H54 (cell line): ENCODE measurements at places on chromosomes 2 and 18.

GRCh38 chr2:29518010-29518409, 402.8 kb downstream of the CLIP4 start:
- no peak for DNase-seq

DNA sequence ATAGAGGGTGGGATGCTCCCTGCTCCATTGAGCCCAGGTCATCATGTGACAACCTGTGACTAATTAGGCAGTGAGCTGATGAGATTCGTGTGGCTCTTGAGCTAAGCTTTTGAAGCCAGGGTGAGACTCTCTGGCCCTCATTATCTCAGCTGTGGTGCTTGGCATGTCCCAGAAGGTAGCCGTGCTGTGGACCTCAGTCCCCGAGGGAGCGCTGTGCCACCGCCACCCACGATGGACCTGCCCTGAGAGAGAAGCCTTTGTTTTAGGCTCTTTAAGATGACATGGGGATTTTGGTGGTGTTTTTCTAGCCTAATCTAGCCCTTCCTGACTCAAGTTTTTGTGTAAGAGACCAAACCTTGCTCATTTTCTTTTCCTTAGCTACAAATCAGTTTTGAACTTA, 66.4 kb downstream of the NEDD4L start:
- DNase-seq: no peak

- DNase-seq: no peak
These were observed 109.9 kb upstream of the DTNA start for GRCh38 chr18:34600158-34600557.

- DNase-seq: no peak
These were observed 383.2 kb upstream of the SLC14A2 start for GRCh38 chr18:45232061-45232460.

DNA sequence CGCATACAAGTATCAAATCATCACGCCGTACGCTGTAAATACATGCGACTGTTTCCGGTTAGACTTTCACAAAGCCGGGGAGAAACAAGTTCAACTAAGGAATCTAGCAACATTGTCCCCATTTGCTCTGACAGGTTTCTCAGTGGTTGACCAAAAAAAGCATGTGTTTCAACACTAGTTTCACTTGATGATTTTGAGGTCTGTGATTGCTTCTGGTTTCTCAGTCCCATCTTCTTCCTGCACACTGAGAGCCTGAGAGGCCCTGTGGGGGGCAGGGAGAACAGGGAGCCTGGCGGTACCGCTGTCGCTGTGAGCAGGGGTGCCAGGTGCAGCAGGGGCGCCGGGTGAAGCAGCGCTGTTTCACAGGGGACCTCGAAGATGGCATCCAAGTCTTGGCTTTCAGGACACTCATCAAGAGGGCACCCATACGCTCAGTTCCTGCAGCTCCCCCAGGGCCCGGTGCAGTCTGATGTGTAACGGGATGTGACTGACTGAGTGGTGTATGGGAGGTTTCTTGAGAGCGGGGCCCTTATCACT, 270.9 kb downstream of the TWIST2 start:
- no peak for DNase-seq

GRCh38 chr2:238425979-238426567, 654 bp upstream of the ASB1 start:
- DNase-seq: peak; percentile 88

- no peak for DNase-seq
These were observed 147.2 kb upstream of the SPATS2L start for GRCh38 chr2:200159357-200159707.

- no peak for DNase-seq
These were observed 44.5 kb downstream of the PTCD3 start for GRCh38 chr2:86150502-86150901.

GRCh38 chr2:170578606-170579005, 136.5 kb upstream of the SP5 start:
- no peak for DNase-seq

- DNase-seq: no peak
These were observed 29.3 kb downstream of the NHEJ1 start for GRCh38 chr2:219131327-219131726.

DNA sequence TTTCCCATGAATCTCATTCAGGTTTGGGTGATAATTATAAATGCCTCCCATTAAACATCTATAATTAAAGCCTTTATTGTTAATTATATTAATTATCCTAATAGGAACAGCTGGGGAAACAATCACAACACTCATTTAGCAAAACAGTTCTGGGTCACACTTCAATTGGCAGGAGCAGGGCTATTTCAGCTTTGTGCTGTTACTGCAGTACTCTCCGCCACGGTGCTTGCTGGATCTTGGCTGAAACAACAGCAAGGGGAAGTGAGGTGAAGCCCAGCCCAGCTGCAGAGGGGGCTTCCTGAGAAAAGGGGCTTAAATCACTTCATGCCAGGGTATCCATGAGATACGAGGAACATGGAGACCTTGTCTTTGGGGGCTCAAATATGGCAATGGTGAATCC, 79.5 kb upstream of the SOX11 start:
- DNase-seq: no peak

DNA sequence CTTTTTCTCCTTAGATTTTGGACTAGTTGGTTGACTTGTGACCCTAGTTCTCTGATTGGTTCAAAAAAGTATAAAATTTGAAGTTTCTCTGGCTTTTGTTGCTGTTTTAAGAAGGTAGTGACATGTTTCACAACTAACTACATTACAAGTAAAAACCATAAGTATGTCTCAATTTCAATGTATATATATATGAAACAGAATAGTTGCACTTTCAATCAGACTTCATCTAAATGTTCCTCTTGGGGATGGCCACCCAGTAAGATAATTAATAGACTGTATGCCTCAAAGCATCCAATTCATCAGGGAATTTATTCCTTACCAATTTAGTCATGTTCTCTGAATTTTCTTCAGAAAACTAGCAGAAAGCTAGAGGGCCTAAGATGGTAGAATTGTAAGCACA, 259.7 kb downstream of the RPRM start:
- no peak for DNase-seq

GRCh38 chr18:70617020-70617763, 328.3 kb downstream of the SOCS6 start:
- DNase-seq: no peak

DNA sequence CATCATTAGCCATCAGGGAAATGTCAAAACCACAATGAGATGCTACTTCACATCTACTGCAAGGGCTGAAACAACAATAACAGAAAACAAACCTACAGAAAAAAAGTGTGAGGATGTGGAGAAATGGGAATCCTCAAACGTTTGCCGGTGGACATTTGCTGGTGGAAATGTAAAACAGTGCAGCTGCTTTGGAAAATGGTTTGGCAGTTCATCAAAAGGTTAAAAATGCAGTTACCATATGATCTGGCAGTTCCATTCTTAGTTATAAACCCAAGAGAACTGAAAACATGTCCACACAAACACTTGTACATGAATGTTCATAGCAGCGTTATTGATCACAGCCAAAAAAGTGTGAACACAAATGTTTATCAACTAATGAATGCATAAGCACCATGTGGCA, 44.2 kb downstream of the PROC start:
- no peak for DNase-seq

DNA sequence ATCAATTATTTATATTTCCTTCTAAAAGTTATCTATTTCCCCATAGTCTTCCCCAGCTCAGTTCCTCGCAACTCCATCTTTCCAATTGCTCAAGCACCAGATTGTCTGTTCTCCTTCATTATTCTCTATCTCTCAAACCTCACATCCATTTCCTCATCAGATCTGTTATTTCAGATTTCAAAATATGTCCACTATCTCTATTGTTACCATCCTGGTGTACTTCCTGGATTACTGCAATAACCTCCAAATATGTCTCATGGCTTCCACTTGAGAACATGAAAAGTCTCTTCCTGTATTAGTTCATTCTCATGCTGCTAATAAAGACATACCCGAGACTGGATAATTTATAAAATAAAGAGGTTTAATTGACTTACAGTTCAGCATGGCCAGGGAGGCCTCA, 641.7 kb upstream of the ZEB2 start:
- no peak for DNase-seq

- DNase-seq: no peak
These were observed 453.7 kb downstream of the CNTNAP5 start for GRCh38 chr2:124478761-124479160.

GRCh38 chr2:128670066-128670465, 351.4 kb upstream of the HS6ST1 start:
- no peak for DNase-seq

- no peak for DNase-seq
These were observed 24.1 kb upstream of the KANSL1L start for GRCh38 chr2:210195101-210195852.

DNA sequence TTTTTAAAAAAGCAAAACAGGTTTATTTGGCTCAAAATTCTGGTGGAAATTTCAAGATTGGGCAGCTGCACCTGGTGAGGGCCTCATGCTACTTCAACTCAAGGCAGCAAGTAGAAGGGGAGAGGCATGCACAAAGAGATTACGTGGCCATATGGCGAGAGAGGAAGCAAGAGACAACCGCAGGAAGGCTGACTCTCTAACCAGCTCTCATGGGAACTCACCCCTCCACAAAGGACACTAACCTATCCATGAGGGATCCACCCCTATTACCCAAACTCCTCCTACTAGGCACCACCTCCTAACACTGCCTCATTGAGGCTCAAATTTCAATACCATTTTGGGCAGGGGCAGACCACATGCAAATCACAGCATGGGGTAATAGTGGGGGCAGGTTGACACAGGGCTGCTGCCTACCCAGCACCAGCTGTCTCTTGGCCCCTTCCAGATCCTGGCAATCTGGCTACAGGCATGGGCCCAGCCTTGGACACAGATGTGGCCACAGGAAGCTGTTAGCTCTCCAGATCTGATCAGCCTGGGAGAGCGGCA, 2.0 kb upstream of the CAPN10 start:
- DNase-seq: no peak

DNA sequence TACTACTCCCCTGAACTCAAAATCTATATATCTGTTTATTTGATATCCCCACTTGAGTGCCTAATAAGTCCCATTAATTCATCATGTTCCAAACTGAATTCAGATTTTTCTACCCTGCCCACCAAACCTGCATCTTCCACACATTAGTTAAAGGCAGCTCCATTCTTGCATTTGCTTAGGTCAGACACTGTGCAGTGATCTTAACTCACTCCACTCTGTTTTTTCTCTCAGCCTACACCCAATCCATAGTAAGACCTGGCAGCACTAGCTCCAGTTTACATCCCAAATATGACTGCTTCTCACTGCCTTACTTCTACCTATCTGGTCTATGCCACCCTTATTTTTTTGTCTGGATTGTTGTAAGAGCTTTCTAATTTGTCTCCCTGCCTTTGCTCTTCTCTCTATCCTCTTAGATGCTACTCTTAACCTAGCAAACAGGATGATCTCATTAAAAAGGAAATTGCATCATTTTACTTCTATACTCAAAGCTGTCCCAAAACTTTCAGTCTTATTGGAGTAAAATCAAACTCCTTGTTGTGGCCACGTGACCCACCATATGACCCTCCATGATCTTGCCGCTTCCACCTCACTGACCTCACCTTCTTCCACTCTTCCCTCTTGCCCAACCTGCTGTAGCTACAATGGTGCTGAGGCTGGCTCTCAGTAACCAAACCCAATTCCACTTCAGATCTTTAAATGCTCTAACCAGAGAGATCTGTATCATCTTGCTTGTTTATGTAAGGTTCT, 274.9 kb upstream of the FANCL start:
- DNase-seq: no peak

GRCh38 chr18:28030458-28030857, 146.5 kb downstream of the CDH2 start:
- no peak for DNase-seq

GRCh38 chr2:84866122-84866521, 14.8 kb downstream of the TRABD2A start:
- no peak for DNase-seq

DNA sequence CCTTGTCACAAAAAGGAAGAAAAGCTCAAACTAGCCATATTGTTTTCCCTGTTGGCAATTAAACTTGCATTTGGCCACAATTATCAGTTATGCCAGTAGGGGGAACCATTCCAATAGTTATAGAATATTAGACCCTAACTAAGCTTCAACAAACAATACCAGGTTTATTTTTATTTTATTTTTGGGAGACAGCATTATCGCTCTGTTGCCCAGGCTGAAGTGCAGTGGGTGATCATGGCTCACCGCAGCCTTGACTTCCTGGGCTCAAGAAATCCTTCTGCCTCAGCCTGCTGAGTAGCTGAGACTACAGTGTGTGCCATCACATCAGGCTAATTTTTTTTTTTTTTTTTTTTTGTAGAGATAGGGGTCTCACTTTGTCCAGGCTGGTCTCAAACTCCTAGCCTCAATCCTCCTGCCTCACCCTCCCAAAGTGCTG, 102.1 kb downstream of the ATAD2B start:
- peak; percentile 7 for DNase-seq

GRCh38 chr2:2933426-2933825, 444.2 kb downstream of the EIPR1 start:
- no peak for DNase-seq

GRCh38 chr2:152394326-152394725, 59.4 kb downstream of the FMNL2 start:
- no peak for DNase-seq

- peak; percentile 16 for DNase-seq
These were observed 70.8 kb downstream of the RAPGEF4 start for GRCh38 chr2:172806493-172806892.

DNA sequence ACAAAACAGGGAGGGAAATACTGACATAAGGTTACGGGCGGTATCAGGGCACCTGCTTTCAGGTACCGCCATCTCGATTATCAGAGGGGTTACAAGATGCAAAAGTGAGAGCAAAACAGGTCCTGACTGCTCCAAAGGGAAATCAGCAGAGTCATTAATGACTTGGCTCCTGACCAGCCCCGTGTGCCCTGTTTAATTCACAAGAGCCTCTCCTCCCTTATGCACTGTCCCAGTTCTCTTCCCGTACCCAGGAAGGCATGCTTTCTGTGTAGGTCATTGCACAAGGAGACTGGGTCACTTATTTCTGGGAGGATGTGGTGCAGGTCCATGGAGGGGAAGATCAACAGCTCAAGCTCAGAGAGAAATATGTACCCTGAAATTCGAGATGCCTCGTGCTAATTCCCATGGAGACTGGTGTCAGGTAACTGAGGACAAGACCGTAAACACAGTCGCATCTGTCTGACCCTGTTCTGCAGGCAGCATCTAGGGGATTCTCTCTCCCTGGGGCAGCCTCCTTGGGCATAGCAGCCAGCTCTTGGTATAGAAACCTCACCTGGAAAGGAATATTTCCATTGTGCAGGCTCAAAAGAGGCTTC, 79.9 kb downstream of the HNRNPLL start:
- no peak for DNase-seq

DNA sequence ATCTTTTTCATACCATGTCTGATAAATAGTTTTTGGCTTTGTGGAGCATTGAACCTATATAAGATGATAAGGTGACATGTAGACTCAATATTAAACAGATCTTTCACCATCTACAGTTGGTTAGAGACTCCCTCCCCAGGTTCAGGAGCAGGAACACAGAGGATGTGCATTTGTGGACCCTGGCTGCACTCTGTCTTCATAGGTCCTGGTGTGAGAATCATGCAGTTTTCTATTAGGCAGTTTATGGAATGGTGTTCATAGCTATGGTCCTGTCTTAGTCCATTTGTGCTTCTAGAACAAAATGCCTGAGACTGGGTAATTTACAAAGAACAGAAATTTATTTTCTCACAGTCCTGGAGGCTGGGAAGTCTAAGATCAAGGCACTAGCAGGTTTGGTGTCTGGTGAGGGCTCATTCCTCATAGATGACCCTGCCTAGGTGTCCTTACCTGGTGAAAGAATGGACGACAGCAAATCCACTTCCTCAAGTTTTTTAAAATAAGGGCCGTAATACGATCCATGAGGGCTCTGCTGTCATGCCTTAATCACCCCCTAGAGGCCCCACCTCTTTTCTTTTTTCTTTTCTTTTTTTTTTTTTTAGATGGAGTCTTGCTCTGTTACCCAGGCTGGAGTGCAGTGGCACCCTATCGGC, 35.3 kb upstream of the FAM98A start:
- no peak for DNase-seq

- no peak for DNase-seq
These were observed 16.4 kb downstream of the CRIM1 start for GRCh38 chr2:36371928-36372391.
